HTR-8/SVneo (cell line): ENCODE measurements at places on chromosomes 7 and 10.

GRCh38 chr7:35702541-35702940 is 7.6 kb upstream of the HERPUD2 start:
- no peak for DNase-seq

DNA sequence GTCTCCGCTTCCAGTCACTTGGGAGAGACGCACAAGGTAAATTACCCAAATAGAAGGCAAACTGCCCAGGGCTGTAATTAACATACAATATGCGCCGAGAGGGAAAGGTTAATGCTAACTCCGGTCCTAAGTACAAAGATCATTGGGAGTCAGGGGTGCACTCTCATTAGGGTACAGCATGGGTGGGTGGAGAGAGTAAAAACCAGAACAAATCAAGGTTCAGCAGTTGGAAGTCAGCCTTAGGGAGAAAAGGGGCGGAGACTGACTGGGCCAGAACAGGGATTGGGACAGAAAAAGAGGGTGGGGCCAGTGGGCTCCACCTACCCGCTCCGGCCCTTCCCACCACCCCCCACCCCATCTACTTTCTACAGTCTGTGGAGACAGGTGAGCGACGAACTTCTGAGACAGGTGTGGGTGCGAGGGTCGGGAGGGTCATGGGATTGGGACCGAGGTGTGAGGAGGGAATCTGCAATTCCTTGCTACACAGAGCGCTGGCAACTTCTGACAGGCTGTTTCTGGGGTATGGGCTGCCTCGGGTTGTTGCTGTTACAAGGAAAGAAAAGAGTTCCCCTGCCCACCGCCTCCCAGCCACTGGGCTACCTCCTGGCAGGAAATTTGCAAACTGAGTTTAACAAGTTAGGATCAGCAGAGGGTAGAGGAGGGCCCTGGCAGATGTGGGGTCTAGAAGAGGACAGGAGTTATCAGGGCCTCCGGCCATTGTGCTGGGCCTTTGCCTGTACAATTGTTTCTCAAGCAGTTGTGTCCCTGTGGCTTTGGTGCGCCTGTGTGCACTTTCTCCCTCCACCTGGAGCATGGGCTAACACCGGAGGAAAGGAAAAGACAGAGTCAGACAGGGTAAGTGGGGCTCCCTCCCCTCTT is at the start of gene TMEM139:
TMEM139 (plus strand) TSS at position 368 of the 879 bp plus-strand sequence. CDS start 1,000 bp downstream, outside the sequence.
- DNase-seq: no peak

- no peak for DNase-seq
These were observed 410.4 kb downstream of the INHBA start for GRCh38 chr7:41292487-41292886.

- DNase-seq: peak; percentile 87
These were observed 63.4 kb upstream of the DNAJB6 start for GRCh38 chr7:157273208-157274093.

GRCh38 chr10:69648461-69648860 is 18.4 kb downstream of the FAM241B start:
- no peak for DNase-seq
